Muscle of back (tissue), 13 donors: ENCODE measurements at places on chromosomes 2 and 18.

- no peak for DNase-seq
Observed at GRCh38 chr18:32351032-32351431, 119.7 kb downstream of the GAREM1 start.

DNA sequence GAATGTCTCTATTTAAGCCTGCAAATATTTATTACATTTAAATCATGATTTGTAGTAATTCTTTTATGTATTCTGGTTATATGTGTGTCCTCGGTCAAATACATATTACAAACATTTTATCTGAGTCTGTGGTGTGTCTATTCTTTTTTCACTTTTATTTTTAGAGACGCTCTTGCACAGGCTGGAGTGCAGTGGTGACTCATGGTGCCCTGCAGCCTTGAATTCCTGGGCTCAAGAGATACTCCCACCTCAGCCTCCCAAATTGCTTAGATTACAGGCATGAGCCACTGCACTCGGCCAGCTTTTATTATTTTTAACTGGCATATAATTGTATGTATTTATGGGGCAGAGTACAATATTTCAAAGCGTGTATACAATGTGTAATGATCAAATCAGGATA, 47.5 kb downstream of the ARID5A start:
- DNase-seq, result no peak

DNA sequence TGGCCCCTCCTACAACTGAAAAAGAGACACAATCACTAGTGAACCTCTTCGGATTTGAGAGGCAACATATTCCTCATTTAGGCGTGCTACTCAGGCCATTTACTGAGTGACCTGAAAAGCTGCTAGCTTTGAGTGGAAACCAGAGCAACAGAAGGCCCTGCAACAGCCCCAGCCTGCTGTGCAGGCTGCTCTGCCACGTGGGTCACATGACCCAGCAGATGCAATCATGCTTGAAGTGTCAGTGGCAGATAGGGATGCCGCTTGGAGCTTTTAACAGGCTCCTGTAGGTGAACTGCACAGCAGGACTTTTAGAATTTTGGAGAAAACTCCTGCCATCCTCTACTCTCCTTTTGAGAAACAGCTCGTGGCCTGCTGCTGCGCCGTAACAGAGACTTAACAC, 578.6 kb upstream of the RAB6C start:
- no peak for DNase-seq

- no peak for DNase-seq
Observed at GRCh38 chr18:62323483-62324180, 1.5 kb upstream of the TNFRSF11A start.

DNA sequence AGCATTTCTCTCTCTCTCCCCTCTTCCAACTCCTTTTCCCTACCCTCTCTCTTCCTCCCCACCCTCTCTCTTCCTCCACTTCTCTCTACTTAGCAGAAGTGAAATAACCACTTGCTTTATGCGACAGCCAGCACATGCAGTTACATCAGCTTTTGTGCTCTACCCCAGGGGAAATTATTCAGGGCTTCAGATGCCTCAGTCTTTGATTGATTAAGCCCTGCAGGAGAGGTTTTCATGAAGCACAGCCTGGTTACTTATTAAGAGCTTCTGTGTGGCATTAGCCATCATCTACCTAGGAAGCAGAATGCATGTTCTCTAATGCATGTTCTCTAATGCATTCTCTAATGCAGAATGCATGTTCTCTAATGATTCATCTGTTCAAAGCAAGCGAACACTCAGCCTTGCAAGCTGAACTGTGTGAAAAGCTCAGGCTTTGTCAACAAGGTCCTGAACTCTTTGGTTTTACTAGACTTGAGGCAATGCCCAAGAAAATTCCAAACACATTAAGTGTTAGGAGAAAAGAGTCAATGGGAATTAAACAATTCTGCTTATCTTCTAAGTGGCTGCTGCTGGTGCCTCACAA, 56.1 kb downstream of the LHCGR start:
- peak; percentile 27 for DNase-seq
